ENCODE measurements at places on chromosomes 4 and X.
A peak's percentile ranks its signal among the peaks of the same experiment; 100 is the strongest.

GRCh38 chr4:169121861-169122382 lies 111.9 kb upstream of the CBR4 start:
- DNase-seq: no peak

DNA sequence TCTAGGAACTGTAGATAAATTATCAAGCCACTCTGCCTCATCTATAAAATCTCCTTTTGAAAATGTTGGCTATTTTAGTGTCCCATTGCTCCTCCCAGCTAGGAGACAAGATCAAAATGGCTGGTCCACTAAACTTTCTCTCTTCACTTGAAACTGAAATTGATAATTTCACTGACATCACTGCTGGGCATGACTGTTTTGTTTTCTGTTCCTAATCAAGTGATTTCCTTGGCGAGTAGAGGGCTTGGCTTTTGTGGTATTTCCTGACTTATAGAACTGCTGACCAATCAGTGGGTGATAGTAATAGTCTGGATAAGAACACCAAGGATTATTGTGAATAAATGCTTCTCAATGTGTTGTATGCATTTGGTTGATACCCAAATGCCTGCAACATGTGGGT lies 2152.9 kb downstream of the ARAP2 start:
- no peak for DNase-seq

GRCh38 chr4:140777894-140778293 lies 21.7 kb upstream of the TBC1D9 start:
- no peak for DNase-seq

DNA sequence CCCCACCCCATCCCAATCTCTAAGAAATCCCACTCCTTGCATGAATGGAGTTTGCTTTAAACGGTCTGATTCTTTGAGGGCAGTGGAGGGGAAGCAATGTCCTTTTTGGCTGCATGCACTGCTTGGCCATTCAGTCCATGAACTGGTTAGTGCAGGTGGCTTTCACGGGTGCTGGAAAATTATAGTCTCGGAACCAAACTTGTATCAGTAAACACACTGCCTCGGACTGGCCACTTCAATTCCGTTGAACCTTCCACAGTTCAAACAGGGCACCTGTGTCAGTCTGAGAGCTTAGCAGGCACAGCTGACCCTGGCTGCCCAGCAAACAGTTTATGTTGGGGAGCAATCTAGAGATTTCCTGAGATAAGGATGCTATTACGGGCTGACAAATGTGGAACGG lies 255.6 kb downstream of the DHX15 start:
- DNase-seq: no peak

DNA sequence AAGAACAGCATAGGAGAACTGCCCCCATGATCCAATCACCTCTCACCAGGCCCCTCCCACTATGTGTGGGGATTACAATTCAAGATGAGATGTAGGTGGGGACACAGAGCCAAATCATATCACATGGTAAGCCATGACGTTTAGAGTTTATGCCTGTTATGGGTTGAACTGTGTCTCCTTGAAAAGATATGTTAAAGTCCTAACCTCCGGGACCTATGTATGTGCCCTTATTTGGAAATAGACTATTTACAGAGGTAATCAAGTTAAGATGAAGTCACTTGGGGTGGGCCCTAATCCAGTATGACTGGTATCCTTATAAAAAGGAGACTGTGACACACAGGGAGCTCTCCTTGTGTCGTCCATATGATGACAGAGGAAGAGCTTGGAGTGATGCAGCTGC lies 25.2 kb upstream of the SLC2A9 start:
- no peak for DNase-seq

DNA sequence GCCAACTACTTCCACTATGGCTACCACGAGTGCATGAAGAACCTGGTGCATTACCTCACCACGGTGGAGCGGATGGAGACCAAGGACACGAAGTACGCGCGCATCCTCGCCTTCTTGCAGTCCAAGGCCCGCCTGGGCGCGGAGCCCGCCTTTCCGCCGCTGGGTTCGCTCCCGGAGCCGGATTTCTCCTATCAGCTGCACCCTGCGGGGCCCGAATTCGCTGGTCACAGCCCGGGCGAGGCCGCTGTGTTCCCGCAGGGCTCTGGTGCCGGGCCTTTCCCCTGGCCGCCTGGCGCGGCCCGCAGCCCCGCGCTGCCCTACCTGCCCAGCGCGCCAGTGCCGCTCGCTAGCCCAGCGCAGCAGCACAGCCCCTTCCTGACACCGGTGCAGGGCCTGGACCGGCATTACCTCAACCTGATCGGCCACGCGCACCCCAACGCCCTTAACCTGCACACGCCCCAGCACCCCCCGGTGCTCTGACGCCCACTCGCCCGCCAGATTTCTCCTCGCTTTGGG lies 2.1 kb downstream of the HELT start:
- peak; percentile 61 for DNase-seq

DNA sequence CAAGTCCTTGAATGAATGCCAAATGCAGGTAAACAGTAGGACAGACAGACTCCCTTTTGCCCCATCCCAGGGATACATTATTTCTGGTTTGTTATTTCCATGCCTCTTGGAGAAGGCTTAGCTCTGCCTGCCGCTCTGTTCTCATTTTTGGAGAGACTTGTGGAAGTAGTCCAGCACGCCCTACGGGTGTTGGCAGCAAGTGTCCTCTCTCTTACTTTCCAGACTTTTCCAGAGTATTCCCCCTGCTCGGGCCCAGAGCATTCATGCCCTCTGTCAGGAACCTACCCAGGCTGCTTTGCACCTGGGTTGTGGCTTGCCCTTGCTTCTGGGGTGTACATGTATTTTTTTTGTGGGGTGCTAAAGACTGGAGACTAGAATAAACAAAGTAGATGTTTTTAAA lies 15.3 kb downstream of the SLC34A2 start:
- DNase-seq: no peak

- DNase-seq: no peak
These were observed 8.2 kb downstream of the CAPN6 start for GRCh38 chrX:111262086-111262485.

DNA sequence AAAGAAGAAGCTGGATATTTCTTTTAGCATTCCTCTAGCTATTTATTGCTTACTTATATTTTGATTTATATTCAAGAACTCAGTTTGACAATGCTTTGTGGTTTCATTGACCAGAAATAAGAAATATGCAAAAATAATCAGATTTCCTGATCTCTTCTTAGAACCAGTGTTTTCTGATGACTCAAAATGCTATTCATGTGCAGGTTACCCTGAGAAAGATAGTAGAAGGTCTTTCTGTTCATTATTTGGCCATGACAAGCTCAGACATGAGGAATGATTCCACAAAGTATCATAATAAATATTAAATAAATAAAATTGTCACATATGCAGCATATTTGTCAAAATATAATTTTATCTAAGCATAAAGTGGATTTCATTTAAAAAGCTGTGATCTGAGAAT lies 24.1 kb downstream of the ADH7 start:
- DNase-seq: no peak

- DNase-seq: peak; percentile 97
These were observed at the start of gene EXOSC9 for GRCh38 chr4:121800961-121801714. Gene EXOSC9 (plus strand): TSS chr4:121801323. CDS start chr4:121801425, 102 bp downstream.

GRCh38 chrX:11137543-11138139 lies 26.5 kb downstream of the HCCS start:
- DNase-seq: peak; percentile 4

- DNase-seq: peak; percentile 91
These were observed 47.8 kb upstream of the CRMP1 start for GRCh38 chr4:5940470-5941203.

DNA sequence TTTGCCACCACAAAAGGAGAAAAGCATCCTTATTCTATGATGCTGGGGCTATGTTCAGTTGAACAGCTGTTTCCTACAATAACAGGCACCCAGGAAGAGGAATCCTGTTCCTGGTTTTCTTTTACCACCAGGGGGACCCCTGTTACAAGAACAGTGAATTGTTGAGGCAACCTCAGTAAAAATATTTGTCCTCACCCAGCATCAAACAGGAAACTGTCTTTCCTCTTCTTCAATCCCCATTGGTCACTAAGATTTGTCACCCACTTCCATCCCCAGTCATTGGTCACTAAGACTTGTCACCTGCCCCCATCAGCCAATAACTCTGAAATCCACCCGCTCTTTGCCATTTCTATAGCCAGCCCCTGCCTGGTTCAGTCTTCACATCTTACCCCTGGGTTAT lies 143.5 kb upstream of the GALNT7 start:
- DNase-seq: peak; percentile 95

DNA sequence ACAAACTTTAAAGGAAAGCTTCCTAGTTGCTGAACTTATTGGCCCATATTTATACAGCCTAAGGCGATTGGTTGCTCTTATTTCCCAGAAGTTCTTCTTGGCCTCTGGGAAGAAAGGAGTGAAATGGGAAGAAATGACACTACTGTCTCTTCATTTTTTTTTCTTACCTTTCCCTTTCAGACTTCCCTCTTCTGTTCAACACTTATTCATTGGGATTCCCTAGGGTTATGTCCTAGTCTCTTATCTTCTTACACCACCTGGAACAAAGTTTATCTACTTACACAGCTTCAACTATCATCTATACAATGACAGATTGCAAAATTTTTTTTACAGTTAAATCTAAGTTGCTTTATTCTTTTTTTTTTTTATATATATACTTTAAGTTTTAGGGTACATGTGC lies 68.0 kb downstream of the SNX12 start:
- no peak for DNase-seq

- peak; percentile 57 for DNase-seq
These were observed 155.7 kb downstream of the PAPSS1 start for GRCh38 chr4:107564326-107564725.

DNA sequence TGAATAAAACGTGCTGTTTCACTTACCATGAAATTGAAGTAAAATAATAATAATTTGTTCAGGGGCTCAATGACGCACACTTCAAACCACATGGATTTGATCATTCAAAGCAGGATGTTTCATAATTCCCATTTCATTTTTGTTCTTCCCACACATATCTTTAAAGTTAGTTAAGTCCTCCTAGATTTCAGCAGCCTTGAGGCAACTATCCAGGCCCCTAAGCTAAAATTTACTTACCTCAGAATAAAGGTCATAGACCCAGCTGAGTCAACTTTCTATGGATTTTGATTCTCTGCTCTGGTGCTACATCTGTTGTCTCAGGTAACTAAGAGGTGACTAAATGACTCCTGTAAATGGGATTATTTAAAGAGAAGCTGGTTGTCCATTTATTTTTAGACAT lies 25.0 kb downstream of the GPR174 start:
- DNase-seq: no peak

Measured in mesendoderm (in vitro differentiated cells).